SK-N-SH (cell line): ENCODE measurements at places on chromosomes 12 and 14.

DNA sequence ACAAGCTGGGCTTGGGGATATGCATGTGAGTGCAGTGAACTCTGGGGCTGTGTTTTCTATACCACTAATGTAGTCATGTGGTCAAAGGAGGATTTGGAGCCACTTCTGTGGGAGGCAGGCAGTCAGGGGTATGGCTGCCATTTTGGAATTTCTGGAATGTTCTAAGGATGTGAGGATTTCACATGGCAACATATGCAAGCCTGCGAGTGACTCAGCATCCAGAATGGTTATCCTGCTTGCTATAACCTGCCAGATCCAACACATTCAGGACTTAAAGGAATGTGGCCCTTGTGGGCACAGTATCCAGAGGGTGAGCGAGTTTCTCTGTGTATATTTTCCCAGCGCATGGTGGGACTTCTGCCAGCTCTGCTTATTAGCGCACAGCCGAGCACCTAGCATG lies 249.2 kb upstream of the PWP1 start:
- DNase-seq, result no peak

GRCh38 chr14:22202313-22202712 lies 386.7 kb downstream of the DAD1 start:
- DNase-seq, result no peak

DNA sequence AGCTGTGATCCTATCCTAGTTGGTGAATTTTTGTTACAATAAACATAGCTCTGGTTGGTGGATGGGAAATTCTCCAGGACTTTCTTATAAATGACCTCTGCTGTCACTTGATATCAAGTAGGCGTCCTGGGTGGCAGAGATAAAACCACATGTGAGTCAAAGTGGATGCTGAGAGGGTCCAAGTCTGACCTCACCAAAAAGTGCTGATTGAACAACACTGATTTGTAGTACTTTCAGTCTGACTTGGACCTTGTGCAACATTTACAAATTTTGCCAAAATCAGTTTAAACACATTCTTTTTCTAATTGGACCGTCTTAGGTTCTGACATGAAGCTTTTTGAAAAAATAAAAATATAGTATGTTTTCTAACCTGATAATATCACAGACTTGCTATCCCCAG lies 585.6 kb downstream of the GALC start:
- no peak for DNase-seq

DNA sequence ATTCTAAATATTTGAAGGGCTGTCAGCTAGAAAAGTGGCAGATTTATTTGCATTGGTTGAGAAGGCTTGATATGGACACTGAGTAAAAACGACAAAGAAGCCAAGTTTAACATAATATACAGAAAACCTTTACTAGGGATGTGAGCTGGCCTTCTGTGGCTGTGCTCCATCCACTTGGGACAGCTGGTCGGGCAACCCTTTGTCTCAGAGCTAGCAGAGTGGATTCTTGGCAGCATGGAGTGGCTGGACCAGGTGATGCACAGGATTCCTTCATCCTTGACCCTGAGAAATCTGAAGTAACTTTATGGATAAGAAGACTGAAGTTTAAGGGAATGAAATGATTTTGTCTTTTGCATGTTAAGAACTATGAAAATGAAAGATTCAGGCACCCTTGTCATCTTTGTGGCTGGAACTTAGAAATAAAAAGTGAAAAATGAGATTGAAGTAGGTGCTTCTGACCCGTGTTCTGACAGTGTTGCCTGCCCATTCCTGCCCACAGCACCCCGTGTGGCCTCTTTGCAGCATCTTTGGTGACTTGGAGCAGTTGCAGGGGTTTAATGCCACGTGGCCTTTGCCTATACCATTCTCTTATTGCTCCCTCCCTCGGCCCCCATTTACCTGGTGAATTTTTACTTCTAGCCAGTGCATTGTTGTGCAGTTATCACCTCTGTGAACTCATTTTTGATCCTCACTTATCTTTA lies 32.6 kb downstream of the PELI2 start:
- DNase-seq, result no peak

GRCh38 chr12:88142610-88142991 lies 494 bp downstream of the TMTC3 start:
- no peak for DNase-seq

DNA sequence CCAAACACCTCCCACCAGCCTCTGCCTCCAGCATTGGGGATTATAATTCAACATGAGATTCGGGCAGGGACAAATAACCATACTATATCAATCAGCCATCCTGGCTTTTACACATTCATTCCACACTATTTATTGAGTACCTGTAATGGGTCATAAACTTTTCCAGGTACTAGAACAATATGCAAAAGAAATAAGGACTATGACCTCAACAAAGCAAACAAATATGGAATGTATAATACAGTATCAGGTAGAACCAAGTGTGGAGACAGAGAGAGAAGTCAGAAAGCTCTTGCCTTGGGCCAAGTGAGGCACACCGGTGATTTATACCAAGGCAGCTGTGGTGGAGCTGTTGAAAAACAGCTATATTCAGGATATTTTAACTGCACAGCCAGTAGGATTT lies 116.3 kb downstream of the TSPAN8 start:
- no peak for DNase-seq

GRCh38 chr14:91123201-91123600 lies 9.3 kb downstream of the DGLUCY start:
- DNase-seq, result peak; percentile 38

GRCh38 chr12:124512667-124513296 lies 54.6 kb downstream of the NCOR2 start:
- DNase-seq, result peak; percentile 54

GRCh38 chr12:124684496-124684895 lies 117.1 kb upstream of the NCOR2 start:
- DNase-seq, result peak; percentile 50

DNA sequence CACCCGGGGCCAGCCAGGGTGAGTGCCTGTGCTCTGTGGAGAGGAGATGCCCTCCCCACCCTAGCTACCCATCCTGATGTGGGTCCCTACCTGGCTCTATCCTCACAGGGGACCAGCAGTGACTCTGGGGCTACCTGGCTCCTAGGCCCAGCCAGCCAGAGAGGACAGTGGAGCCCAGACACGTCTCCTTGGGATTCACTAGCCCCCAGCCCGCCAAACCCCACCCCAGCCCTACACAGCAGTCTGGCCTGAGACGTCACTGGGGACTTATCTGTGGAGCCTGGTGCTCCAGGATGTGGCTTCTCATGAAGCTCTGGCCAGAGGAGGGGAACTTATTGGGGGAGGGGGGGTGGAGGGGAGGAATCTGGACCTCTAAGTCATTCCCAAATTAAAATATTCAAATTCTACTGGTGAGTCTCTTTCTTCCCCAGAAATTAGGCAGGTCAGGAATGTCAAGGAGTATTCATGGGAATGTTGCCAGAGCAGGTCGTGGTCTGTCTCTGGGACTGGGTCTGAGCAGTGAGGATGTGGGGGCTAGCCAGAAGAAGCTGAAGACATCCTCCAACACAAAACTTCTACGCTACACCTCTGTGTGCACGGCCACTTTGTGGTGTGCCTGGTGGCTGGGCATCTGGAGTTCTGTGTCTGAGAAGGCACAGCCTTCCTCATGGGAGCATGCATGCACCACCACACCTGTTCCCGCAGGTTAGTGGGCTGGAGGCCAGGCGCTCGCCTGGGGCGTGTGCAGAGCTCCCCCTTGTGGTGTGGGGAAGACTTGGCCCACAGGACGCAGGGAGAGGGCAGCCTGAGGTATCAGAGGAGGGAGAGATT lies 2.7 kb downstream of the CMTM5 start:
- peak; percentile 83 for DNase-seq

- no peak for DNase-seq
Observed at GRCh38 chr14:73953731-73954130, 3.6 kb downstream of the COQ6 start.

DNA sequence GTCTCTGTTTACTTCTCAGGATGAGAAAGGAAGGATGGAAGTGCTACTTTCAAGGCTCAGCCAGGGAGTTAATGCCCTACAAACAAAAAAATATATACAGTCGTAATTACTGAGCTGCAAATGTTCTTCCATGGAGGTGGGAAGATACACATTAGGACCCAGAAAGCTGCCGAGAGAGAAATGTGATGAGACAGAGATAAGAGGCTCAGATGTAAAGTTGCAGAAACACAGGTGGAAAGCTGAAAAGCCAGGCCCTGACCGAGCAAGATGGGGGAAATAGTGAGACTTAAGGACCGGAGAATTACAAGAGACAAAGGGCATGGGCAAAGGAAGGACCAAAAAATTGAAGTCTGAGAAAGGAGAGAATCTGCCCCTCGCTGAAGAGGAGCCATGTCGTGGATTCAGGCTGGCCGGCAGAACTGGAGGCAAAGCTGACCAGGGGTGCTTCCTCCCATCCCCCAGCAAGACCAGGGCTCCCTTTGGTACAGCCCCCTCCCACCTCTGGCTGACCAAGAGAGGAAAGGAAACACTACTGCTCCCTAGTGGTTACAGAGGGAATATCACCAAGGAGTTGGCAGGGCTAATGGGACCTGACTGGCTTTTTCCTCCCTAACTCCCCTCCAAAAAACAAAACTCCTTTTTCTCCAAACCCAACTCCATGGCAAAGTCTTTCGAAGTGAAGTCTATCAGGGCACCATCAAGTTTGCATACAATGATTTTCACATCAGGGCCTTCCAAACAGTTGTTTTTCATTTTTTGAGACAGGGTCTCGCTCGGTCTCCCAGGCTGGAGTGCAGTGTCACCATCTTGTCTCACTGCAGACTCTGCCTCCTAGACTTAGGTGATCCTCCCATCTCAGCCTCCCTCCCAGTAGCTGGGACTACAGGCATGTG lies 12.1 kb downstream of the ZFHX2 start:
- DNase-seq, result peak; percentile 92

DNA sequence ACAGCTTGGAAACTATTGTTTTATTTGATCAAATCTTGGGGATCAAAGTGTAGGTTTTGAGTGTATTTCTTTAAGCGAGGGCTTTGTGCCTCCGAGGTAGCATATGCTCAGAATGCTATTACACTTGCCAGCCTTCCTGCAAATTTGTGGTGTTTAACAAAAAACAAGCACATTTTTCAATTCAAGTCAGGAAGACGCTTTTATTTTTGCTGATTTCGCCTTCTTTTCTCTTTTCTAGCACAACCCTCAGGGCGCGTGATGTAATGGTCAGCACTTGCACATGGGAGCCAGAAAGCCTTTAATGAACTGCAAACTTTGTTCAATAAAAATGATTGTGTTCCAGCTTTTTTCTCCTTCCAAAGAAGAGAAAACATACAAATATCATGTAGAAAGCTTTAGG lies 466.5 kb downstream of the PRKD1 start:
- no peak for DNase-seq

DNA sequence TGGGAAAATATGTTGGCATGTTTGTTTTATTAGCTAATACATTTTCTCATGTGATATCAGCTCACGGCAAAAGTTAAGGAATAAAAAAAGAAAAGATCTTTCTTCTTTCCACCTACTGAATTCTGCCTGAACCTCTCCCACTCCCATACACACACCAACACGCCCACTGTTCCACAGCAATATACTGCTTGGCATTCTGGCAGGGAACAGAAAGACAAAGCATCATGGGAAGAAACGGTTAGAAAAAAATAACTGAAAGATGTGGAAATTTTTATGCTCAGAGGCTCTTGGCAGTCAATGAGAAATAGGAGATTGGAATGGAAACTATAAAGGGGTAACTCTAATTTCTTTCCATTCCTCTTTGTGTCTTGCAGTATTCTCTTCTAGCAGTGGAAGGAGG lies 268.5 kb downstream of the FOXG1 start:
- no peak for DNase-seq

DNA sequence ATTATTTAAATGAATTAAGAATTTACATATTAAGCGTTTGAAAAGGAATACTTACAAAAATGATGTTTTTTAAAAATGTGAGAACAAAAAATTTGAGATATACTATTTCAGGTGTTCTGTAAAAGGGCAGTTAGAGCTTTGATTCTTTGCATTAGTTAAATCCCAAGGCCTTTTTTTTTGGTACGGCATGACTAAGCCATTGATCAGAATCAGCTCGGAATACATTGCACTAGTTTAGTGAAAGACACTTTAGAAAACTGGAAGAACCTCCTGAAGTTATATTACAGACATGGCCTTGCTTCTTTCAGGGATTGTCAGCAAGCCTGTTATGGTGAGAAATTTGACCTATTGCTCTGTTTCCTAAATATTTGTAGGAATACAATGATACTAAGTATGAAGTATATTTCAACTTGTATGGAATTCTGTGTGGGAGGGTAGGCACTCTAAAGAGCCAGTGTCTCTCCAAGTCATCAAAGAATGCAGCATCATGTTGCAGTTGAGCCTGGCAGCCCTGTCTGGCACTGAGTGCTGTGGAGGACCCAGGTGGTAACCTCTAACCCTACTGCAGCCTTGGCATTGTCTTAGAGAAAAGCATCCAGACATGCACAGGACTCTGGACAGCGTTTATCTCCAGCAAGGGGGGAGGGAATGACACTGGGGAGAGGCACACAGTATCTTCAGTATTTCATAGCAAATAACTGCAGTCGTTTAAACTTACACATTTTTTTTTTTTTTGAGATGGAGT lies 1.5 kb downstream of the KLC1 start:
- no peak for DNase-seq

GRCh38 chr14:48805315-48805714 lies 780.9 kb downstream of the RPS29 start:
- DNase-seq, result no peak

- DNase-seq, result no peak
Observed at GRCh38 chr12:68470664-68471328, 138.6 kb upstream of the MDM1 start.

GRCh38 chr12:65822732-65823512 lies 1.4 kb upstream of the HMGA2 start:
- peak; percentile 11 for DNase-seq

DNA sequence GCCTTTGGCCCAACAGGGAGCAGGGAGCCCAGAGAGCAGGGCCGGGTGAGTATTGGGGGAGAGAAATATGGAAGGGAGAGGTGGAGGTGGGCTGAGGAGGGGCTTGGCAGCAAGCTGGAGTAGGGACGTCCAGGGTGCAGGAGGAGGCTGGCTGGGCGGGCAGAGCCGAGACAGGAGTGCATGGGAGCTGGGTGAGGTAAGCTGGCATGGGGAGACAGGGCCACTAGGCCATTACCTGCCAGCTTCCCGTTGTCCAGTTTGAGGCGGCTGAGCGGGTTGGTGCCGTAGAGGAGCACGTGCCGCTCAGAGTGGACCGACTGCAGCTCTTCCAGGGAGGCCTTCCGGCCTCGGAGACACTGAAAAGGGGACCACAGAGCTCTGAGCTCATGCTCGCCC lies 18.3 kb downstream of the SLC48A1 start:
- DNase-seq, result no peak
